ENCODE measurements at places on chromosomes 5 and 9.

GRCh38 chr5:90381213-90381929, 28.2 kb downstream of the CETN3 start:
- DNase-seq, result no peak

GRCh38 chr9:131995382-131995781, 84.3 kb downstream of the MED27 start:
- DNase-seq, result no peak

GRCh38 chr5:50574121-50574520, 92.3 kb upstream of the PARP8 start:
- DNase-seq, result no peak

DNA sequence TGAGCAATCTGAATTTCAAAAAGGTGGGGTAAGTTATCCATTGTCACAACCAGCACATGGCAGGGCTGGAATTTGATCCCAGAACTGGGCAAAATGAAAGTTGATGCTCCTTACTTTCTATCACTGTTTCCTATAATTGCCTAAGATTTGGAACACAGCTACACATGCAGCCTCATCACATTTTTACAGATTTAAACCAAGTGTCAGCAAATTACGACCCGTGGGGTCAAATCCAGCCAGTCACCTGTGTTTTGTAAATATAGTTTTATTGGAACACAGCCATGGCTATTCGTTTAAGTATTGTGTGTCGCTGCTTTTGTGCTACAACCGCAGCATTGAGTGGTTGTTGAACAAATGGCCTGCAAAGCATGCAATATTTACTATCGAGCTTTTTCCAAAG, 94.3 kb downstream of the SREK1 start:
- DNase-seq, result no peak

DNA sequence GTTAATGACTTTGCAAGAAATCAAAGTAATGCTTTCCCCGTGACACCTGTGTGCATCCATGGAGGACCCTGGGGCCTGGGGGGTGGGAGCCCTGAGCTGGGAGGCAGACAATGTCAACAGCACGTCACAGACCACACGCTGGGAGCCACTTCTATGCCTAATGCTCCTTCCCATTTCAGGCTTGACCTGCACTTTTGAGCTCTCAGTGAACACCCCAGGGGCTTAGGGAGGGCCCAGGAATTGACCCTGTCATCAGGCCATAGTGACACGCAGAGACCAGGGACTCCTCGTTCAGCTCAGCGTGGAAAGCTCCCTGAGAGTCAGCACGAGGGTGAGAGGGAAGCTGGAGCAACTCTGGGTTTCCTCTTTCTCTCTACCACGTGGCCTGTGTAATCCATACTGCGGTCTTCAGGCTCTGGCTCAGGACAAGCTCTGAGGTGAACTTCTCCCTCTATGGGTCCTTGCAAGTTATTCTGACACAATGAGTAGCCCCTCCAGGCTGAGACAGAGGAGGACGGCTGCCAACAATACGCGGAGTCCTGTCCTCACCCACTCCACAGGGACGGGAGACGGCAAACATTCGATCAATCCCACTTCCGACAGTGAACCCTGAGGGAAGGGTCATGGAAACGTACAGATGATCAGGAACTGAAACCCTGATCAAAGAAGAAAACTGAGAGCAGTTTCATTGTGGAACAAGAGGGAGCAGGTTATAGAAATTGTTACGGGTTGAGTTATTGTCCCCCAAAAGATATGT, 130.8 kb upstream of the IRX4 start:
- DNase-seq, result no peak

DNA sequence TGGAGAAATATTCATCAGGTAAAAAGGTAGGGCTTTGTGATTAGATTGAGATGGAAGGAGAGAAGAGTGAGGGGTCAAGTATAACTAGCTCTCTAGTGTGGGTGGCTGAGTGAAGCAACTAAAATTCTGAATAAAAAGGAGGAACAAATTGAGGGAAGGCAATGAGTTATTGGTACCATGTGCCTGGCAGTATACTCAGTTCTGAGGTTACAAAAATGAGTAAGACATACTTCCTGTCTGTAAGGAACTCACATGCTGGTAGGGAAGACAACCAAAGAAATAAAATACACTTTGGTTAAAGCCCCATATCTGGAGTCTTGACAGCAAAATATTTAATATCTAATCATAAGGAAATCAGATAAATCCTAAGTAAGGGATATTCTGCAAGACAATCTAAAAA, 476.8 kb upstream of the C9orf72 start:
- no peak for DNase-seq

DNA sequence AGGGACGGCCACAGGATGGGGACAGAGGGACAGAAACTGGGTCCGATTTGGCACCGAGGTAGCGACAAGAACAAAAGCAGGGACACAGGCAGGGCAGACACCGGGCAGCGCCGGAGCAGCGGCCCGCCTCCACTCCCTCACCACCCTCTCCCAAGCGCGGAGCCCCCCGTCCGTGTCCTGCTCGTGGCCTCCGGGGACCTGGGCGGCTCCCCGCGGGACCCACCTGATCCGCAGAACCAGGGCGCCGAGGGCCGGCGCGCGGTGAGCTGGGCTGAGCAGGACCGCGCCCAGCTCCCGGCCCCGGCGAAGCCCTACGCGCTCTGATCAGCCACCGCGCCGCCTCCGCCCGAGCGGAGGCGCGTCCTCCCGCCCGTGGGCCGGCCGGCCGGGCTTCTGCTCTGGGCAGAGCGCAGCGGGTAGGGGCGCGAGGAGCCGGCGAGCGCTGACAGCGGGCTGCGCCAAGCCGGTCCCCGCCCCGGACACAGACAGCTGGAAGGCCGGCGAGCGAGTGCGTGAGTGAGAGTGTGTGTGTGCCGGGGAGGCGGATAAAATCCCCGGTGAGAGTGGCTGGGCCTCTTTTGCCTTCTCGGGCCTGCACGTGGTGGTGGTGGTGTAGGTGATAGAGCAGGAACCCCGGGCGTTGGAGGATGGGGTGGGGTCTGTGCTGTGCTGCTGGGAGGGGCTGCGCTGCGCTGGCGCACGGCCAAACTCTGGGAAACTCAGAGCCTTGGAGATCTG, at the start of gene GGTA1:
TSS of gene GGTA1 (minus strand) at position 418 of the 738 bp plus-strand sequence. CDS start 31,922 bp downstream, outside the sequence.
- no peak for DNase-seq

- DNase-seq, result no peak
Measured at GRCh38 chr9:130142056-130142455, 30.1 kb upstream of the NCS1 start.

DNA sequence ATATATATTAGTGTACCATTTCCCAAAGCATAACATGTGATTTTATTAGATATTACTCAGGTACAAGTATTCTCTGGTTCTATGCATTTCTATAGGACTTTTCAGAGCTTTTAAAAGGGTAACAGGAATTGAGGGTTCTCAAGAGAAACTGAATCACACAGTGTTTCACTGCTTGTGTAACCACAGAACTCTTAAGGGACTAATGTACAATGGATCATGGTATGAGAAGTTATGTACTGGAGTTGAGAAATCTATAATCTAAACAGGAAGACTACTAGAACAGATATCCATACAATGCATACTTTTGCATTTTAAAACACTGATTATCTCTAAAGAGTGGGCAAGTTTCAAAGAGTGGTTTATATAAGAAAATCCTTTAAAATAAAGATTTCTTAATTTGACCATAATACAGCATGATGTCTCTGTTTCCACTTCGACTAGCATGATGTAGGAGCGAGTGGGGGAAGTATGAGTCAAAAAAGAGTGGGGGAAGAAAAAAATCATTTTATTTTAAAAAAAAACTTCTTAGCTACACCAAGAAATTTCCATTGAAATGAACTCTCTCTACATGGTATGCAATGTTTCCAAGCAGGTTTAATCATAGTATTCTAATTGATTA, 183.5 kb downstream of the RFX3 start:
- DNase-seq, result no peak

DNA sequence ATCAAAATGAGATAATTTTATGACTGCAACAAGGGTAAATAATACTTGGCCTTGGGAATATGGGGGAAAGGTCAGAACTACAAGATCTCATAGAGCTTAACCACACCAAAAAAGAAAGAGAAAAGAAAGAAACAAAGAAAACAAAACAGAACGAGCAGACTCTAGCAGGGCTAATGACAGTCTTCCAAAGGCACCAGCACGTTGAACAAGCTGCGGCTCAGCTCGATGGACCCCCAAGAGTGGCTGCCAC, 689 bp downstream of the AK3 start:
- DNase-seq, result no peak

DNA sequence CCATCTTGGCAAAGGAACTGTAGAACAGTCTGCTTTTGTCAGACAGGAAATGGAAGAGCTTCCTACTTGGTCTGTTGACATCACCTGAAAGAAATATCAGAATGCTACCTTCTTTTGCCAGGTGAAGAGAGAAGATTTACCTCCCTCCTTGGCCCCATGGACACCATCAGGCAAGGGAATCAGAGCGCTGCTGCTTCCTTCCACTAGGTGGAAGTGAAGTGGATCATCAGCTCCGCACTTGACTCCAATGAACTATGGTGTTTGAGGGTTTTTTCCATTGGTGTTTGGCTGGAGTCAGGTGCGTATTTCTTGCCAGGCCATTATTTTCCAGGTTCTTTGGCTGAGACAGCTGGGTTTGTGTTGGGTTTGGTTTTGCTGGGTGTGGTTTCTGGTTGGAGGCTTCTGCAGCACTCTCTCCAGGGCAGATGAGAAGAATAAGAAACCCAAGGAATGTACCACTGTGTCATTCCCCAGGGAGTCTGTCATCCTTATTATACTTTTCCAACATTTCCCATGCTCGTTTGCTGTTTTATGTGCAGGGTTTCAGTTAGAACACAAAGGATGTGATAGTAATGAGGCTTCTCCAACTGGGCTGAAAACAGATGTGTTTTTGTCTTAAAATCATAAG, 12.4 kb downstream of the SPATA31E1 start:
- DNase-seq, result no peak

DNA sequence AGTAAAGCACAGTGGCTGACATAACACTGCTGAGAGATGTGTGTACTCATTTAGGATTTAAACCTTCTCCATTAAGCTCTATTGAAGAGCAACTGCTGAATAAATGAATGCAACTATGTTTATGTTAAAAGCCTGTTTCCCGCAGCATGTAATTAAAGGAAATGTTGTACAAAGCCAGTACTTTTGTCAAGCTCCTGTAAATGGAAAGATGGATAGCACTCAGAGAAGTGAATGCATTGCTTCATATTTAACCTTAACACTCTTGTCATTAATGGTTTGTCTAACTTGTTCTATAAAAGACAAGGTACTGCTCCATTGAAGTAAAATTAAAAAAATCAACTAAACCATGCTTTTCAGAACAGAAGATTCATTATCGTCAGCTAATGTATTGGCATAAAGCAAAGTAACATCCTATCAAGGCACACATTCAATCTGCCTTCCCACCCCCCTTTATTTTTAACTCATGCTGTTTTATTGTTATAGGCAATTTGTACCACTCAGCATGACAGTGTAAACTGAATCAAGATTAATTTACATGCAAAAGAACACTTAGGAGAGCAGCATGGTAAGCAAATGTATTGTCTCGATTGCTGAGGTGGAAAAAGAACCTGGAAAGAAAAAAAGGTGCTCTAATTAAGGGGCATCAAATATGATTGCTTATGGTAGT, 240.9 kb upstream of the TBCA start:
- no peak for DNase-seq

DNA sequence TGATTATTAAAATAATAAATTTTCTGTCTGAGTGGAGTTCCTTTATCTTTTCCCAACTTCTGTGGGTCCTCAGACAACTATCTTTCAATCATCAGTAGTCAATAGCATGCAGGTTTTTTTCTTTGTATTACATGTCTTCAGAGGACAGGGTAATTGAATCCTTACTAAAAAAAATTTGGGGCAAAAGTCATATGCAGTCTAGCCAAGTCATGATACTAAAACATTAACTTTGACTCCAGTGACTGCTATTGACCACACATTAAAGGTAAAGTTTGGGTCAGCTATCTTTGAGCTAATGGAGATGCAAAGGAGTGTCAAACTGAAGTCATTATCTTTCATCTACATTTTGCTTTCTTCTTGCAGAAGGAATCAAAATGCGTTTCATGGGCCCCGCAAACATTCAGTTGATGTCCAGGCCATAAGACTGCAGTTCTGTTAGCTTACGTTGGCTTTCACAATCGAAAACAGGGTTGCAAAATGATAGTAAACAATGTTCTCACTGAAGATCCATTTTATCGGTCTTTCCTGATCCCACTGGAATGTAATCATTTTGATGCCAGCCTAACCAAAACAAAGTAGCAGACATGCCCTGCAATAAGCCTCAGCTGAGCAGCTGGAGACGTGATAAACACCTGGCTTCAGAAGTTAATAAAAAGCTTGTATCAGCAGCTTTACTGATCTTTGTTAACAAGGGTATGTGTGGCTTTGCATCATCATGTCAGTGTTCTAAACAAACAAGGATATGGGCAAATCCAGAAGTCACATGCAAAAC, 186.1 kb upstream of the PRLR start:
- DNase-seq, result no peak

All from HL-60 (cell line).